ENCODE measurements at places on chromosomes 11 and 22.

GRCh38 chr22:49748514-49748913 lies 79.2 kb downstream of the BRD1 start:
- no peak for DNase-seq

GRCh38 chr11:44992774-44993173 lies 42.1 kb upstream of the TP53I11 start:
- no peak for DNase-seq

- DNase-seq: no peak
Measured at GRCh38 chr11:105203569-105204240, 64.1 kb upstream of the CARD18 start.

DNA sequence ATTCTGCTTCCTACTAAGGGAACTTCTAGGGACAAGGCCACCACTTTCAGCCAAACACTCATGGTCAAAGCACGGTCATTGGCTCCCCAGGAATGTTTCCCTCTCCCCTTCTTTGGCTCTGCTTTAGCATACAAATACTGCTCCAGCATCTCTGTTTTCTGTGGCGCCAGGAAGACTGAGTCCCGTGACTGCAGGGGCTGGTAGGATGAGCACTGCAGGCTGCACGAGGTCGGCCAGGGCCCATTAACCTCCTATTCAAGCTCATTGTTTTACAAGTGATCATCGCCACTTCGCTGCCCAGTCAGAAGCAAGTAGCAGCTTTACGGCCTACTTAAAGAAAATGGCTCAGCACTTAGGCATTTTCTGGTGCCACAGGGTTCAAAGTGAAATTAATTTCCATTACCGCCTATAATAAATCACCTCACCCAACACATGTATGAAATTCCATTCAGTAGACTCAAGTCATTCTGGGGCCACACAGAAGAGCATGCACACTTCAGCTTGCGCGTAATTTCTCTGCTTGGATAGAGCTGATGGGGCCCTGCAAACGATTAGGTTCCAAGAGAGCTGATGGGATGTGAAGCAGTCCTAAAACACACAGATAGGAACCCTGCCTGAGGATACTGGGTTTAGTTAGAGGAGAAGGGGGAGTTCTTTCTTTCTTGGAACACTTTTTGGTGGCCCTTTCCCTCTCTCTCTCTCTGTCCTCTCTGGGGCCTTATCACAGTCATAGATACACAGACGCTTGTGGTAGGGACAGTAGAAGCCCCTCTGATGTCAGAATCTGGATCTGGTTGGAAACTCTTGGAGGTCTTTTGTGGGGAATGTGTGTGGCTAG lies 173.7 kb downstream of the KIF18A start:
- no peak for DNase-seq

DNA sequence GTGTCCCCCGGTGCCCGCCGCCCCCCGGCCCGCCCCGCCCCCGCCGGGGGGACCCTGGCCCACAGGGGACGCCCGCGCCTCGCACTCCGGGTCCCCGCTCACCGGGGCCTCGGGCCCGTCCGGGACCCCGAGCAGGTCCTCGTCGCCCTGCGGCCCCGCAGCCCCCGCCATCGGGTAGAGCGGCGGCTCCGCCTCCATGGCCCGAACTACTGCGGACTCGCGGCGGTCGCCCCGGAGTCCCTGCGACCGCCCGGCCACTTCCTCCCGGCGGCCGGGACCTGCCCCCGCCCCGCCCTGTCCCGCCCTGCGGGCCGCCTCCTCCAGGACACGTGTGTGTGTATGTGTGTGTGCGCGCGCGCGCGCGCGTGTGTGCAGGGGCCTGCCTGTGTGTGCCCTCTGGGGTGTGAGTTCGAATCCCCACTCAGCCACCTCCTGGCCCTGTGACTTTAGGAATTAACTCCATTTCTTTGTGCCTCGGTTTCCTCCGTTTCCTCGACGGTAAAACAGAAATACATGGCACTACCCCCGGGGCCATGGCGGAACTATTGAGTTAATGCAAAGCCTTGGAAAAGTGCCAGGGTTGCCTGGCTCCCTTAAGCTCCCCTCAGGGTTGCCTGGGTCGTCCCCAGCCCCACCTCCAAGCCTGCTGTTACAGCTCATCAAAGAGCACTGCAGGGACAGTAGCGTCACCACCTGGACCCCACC lies at the start of gene UNC93B1:
UNC93B1 (minus strand) TSS at position 252 of the 705 bp plus-strand sequence; CDS start at position 198, 54 bp downstream.
- DNase-seq: peak; percentile 51

- DNase-seq: no peak
Measured at GRCh38 chr22:45310977-45311531, 1.3 kb downstream of the FAM118A start.
